Omental fat pad (tissue), 4 donors: ENCODE measurements at places on chromosomes 7 and 10. TPM values are rescaled to one million over a fixed set of nuclear protein-coding genes. Genes with fewer than 3 reads are reported as not detected.

SFRP5 gene
- not detected for total RNA-seq

OTUD1 gene
- total RNA-seq = 16.4 TPM

DNA sequence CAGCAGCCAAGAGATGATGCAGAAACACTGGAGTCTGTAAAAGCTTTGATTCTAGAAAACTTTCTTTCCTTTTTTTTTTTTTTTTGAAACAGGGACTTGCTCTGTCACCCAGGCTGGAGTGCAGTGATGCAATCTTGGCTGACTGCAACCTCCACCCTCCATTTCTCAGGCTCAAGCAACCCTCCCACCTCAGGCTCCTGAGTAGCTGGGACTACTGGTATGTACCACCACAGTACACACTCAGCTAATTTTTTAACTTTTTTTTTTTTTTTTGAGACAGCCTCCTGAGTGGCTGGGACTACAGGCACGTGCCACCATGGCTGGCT lies 17.0 kb upstream of the BAG3 start:
- no peak for DNase-seq

CD36 gene
- 2,312 TPM for total RNA-seq

ADAM12 gene
- 24.4 TPM for total RNA-seq

GRCh38 chr10:102647443-102648268 lies 3.4 kb downstream of the TRIM8 start:
- DNase-seq = no peak

DNA sequence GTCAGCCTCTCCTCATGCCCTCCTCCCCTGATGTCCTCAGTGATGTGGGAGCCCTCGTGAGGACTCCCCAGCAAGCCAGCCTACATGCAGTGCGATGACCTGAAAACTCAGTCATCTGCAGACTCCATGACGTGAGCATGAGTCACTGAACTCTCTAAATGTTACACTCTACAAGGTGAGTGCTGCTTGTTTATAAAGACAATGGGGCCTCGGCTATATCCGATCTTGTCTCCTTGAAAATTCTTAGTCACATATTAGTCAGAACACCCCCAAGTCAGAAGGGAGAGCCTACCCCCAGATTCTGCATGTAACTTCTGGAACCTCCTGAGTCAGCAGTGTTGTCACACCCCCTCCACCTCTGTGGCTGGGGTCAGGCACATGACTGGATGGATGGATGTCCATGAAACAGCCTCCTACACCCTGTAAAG lies 673.8 kb downstream of the INHBA start:
- no peak for DNase-seq

DNA sequence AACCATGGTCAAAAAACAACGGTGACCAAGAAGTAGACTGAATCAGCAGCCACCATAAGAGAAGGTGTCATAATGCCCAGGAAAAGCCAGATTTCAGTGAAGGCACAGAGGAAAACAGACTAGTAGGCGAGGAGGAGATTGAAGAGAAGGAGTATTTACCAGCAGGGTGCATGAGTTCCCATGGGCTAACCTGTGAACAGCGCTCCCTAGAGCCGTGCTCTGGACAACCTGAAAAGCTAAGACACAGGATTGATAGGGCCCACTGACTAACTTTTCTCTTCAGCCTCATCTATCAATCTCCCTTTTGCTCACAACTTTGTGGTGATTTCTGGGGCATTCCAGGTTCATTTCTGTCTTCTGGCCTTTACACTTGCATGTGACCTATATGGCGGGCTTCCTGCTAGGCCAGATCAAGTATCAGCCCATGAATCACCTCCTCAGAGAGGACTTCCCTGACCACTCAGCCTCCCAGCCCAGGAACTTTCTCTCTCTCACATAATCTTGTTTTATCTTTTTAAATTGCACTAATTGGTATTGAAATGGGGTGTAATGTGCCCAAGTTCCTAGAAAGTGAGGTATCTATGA lies 12.8 kb downstream of the ANKRD22 start:
- DNase-seq = no peak

AOAH gene
- 27.9 TPM for total RNA-seq

DNA sequence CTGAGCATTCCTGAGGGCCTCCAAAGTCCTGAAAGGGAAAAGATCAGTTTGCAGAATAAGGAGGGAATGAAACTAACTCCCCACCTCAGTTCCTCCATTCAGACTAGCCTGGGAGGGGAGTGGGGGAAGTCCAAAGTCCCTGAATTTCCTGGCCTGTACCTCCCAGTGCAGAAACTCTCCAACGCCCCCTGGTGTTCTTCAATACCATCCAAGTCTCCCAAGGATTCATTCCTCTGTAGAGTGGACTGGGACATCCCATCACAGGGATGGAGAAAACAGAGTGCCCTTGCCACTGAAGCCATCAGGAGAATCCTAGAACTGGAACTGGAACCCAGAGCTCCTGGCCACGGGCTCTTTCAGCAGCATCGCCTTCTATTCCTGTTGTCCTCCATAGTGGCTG lies 1.6 kb upstream of the COL13A1 start:
- DNase-seq = no peak

DNA sequence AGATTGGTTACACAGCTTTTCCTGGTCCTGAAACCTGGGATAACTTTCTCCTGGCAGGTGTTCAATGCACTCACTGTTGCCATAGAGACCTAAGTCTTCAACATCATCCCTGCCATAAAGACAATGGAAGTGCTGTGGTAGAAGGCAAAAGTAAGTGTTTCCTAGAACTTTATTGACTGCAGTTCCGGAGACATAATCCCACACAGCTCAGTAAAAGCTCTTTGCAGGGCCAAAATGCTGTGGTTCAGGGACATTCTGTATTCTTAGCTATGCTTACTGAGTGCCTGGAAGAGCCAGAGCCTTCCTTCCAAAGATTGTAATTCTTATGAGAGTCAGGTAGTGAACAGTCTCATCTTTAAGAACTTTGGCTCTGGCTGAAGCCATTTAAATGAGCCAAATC lies 5.3 kb downstream of the WIPF3 start:
- no peak for DNase-seq

DNA sequence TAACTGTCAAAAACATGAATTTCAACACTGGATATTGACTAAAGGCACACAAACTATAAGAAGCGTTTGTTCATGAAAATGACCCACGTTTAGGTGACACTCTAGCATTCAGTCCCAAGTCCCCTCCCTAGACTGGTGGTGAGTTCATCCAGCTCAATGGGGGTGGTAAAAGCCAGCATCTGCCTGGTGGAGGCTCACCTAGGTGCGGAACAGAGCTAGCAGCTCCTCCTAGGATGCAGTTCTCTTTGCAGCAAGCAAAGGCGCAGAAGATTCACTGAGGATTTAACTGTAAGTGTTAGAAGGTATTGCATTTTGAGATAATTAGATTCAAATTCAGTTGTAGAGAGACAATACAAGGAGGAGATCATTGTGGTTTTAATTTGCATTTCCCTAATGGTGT lies 87.6 kb downstream of the VSTM2A start:
- DNase-seq = no peak

BTBD16 gene
- total RNA-seq = not detected

DNA sequence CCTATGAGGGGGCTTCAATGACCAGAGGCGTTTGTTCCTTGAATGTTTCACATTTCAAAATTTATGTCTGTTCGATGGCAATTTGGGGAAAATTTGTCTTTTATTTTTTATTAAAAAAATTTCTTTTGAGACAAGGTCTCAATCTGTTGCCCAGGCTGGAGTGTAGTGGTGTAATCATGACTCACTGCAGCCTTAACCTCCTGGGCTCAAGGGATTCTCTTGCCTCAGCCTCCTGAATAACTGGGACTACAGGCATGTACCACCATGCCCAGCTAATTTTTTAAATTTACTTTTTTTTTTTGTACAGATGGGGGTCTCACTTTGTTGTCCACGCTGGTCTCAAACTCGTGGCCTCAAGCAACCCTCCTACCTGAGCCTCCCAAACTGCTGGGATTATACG lies 39.7 kb downstream of the OTUD1 start:
- DNase-seq = no peak

DNA sequence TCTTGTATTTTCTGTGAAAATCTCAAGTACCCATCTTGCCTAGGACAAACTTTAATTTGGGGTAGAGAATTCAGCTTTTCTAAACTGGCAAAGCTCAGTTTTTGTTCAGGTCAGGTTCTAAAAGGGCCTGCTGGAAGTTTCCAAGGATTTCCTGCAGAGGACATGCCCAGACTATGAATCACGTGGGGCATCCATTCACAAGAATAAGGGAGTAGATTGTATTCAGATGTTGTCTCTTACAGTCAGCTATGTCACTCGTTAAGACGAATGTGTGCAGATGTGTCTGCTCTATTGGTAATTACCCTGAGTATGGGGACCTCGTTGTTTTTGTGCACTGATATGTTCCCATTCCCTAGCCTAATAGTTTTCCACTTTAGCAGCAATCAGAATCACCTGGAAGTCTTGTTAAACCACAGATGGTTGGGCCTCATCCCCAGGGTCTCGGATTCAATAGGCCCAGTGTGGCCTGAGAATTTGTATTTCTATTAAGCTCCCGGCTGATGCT lies 81.0 kb upstream of the ITPRID1 start:
- no peak for DNase-seq

PHYHIPL gene
- not detected for total RNA-seq

DNA sequence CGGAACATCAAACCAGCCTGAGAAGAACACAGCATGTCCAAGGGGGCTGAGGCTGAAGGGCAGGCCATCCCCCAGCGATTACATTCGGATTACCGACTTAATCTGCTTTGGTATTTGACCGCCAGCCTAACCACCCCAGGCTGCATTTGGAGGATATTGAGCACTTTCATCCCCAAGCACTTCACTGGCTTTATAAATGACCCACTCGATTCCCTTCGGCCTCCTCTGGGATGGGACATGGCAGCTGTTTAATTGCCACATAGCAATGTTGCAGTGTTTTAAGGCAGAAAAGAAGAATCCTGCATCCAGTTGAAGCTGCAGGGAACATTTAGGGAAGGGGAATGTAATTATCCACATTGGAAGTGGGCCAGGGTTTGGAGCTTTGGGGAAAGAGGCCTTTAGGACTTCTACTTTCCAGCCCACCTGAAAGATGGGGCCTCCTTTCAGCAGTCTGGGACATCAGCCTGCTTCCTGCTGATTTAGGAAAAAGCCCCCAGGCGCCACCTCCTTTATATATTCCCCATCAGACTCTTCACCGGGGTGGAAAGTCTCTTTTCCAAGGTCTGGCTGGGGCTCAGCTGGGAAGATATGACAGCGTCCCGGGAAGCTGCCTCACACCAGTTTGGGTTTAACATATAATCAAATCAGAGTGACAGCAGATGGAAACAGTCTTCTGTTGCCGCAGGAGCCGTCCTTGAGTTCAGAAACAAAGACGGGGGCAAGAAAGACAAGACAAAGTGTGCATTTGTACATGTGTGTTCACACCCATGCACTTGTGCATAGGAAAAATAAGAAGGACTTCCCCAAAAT lies 9.2 kb downstream of the DPCD start:
- DNase-seq = no peak

- DNase-seq = no peak
Measured at GRCh38 chr10:69939481-69939880, 113.2 kb upstream of the MACROH2A2 start.

- no peak for DNase-seq
Measured at GRCh38 chr7:139046143-139046542, 10.3 kb upstream of the ZC3HAV1L start.

LLCFC1 gene
- not detected for total RNA-seq

DNA sequence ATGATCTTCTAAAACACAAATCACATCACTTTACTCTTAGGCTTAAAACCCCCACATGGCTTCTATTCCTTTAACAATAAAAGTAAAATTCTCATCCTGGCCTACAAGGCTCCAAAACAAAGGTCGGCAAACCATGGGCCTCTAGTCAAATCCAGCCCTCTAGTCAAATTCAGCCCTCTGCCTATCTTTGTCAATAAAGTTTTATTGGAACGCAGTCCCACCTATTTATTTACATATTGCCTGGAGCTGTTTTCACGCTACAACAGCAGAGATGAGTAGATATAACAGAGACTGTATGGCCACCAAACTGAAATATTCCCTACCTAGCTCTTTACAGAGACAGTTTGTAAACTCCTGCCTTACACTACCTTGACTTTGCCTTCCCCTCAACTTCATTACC lies 178.8 kb downstream of the PTPN20 start:
- no peak for DNase-seq

- no peak for DNase-seq
Measured at GRCh38 chr7:129282865-129283264, 58.0 kb downstream of the AHCYL2 start.

SYNPO2L gene
- total RNA-seq = not detected

GRCh38 chr10:83397806-83398205 lies 741.5 kb upstream of the GHITM start:
- DNase-seq = no peak

PLAC9 gene
- 18.4 TPM for total RNA-seq

DNA sequence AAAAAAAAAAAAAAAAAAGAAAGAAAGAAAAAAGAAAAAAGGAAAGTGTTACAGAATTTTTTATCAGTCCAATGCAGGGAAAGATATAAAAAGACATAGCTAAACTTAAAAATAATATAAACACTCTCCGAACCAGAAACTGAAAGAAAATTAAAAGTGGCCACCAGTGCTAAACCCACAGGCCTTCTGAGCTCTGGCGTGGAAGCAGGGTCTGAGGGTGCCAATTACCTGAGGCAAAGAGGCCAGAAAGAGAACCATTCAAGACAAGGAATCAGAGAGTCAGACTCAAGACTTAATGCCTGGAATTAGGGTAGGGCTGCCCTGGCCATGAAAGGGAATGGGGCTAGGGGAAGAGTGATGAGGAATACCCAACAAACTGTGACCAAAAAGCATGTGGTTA lies 36.9 kb upstream of the STARD3NL start:
- DNase-seq = no peak

GRCh38 chr10:131810036-131810804 lies 90.6 kb upstream of the PPP2R2D start:
- no peak for DNase-seq

DNA sequence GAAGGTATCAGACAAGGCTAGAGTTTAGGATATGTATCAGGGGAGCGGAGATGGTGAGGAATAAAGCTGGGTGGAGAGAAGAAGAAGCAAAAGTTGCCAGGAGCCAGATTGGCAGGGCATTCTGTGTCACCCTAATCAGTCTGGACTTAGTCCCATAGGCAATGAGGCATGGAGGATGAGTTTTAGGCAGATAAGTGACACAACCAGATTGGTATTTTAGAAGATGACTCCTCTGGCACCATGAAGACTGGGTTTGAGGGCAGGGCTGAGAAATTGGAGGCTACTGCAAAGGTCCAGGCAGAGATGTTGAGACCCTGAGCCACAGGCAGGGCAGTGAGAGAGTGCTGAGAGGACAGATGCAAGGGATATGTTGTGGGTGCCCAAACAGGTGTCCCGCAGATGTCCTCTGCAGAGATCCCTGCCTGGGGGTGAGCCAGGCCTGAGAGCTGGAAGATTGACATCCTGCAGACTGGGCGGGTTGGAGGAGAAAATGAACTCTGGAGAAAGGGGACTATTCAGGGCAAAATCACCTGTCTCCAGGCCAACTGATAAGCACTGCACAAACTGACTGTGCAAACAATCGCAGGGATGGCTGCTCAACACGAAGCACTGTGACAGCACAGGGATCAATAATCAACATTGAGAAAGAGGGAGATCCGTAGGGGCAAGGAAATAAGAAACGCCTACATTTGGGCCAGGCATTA lies 11.9 kb upstream of the HABP2 start:
- DNase-seq = no peak

TSPAN15 gene
- total RNA-seq = 45.6 TPM
